ENCODE measurements at places on chromosomes 2 and 18.

DNA sequence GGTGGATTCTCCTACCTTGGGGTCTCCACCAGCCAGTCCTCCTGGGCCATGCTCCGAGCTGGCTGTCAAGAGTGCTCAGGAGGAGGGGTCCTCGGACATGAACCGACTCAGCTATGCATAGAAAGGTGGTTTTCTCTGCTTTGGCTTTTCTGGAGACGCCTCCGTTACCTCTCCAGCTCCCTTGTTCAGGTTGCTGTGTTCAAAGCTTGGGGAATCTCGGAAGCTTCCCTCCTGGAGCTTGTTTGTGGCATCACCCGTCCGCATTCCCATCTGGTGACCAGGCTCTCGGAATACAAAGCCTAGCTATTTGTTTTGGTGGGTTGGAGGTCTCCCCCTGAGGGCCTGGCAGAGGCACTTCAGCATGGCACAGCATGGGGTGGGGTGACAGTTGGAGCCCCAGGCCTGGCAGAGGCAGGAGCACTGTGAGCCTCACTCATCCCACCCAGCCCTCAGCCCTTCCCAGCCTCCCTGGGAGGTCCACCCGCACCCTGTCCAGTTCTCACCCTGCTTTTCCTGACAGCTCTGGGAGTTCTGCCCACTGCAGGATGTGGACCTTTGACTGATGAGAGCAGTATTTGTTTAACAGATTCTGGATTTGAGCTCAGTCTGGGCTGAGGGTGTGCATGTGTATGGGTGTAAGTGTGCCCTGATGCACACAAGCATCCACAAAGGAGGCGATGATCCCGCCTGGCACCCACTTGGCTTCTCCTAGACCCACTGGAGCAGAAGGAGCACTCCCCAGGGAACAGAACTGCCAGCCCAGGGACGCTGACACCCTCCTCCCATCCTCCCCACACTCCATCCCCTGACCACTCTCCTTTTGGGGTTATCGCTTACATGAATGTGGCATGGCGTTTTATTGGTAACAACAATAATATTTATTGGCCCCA lies 107.3 kb upstream of the HS6ST1 start:
- no peak for DNase-seq

- DNase-seq = peak; percentile 73
Observed at GRCh38 chr2:9770308-9771100, 72.8 kb upstream of the TAF1B start.

- no peak for DNase-seq
Observed at GRCh38 chr2:43927442-43927841, 68.3 kb downstream of the LRPPRC start.

GRCh38 chr2:26757873-26758789 lies 6.0 kb upstream of the SLC35F6 start:
- no peak for DNase-seq

DNA sequence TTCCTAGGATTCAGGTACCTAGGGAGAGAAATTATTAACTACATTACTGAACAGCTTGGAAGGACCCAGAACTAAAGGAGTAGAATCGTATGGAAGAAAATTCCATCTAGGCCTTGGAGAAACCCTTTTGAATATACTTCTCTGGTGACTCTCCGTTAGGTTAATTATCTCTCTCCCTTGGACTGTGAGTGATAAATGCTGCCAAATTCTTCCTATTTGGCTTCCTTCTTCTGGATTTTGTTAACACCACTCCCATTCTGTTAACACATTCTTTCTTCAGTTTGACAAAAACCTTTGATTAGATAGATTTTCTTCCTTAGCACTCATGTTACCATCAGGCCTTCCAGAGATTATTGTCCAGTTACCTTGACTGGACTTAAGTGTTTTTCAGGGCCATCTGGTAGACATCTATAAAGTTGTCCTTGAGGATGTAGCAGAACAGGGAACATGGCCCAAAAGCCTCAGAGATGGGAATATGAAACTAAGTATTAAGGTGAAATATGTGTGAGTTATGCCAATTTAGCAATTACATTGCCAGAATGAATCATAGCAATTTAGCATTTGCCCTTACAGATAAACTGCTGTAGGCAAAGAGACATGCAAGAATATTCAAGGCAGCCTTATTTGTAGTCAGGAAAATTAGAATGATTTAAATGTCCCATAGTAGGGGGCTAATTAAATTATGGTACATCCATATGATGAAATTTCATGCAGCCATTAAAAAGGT lies 6.7 kb downstream of the CYP27A1 start:
- DNase-seq = no peak

Data from midbrain (tissue), 1 donor.